Naive thymus-derived CD4-positive, alpha-beta T cell (primary cell): ENCODE measurements at places on chromosomes 11 and 22.

DNA sequence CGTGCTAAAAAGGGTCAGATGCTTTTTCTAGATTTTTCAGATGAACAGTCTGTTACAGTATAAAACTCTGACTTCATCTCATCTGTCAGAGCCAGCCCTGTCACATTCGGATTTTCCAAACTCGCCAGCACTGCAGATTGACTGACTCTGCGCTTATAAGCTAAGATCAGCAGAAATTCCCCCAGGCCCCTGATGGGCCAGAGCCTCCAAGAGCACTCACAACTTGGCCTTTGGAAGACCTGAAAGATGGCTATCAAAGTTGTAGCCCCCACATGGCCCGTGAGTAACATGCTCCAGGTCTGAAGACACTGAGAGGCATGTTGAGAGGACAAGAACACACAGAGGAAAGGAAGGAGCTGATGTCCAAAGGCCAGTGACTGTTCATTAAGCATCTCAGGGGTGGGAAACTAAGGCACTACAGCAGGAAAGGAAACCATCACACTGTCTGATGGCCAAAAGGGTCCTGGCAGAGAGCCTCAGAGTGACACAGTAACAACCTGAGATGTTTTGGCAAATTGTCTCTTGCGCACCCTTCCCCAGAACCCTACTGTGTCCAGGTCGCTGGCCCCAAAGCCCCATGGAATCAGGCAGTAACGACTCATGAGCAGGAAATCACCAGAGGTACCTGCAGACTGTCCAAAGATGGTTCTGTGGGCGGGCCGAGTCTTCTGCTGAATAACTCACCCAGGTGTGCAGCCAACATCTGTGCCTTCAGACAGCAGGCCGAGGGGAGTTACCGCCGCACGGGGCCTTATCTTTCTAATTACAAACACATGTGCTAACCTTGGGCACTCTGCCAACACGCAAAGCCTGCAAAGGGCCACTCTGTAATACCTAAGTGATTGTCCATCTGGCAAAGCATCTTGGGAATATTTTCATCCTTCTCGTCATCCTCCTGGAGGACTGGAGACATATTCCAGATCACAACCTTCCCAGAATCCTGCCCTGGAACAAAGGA is 23.6 kb downstream of the HIRA start:
- no peak for DNase-seq

- DNase-seq, result no peak
These were observed 14.4 kb downstream of the ELMOD1 start for GRCh38 chr11:107605061-107606006.

- DNase-seq, result no peak
These were observed 1747.2 kb upstream of the RAG2 start for GRCh38 chr11:38345286-38345685.

DNA sequence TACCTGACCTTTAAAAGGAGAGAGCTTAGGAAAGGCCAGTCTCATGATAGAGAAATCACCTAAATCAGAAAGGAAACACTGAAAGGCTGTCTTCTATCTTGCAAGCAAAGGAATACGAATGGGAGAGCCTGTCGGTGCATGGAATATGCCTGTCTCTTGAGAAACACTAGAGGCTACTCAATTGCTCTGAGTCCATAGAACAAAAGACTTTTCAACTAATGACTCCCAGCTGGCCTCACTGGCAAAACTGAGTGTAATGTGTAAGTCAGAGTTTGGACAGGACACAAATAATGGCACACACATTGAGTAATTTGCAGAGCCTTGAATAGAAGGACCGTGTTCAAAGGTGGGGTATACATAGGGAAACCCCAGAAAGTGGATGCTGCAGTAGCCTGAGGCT is 171.0 kb upstream of the ARHGAP20 start:
- no peak for DNase-seq

DNA sequence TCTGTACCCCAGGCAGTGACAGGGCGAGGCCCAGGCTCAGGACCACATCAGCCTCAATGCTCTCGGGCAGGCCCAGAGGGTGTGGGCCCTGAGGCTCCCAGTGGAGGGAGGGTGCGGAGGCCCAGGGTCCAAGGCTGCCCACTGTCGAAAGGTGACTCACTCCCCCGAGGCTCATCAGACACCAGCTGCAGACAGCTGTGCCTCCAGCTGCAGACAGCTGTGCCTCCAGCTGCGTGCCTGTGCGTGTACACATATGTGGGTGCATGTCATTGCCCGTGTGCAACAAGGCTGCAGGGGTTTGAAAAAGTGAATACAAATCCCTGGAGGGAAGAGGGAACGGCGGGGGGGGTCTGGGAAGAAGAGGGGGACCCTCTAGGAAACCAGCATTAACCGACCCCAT is 134.3 kb downstream of the BRD1 start:
- no peak for DNase-seq

GRCh38 chr11:79813551-79813950 is 372.7 kb upstream of the TENM4 start:
- DNase-seq, result no peak

- no peak for DNase-seq
These were observed 29.7 kb upstream of the EMSY start for GRCh38 chr11:76415073-76415472.

DNA sequence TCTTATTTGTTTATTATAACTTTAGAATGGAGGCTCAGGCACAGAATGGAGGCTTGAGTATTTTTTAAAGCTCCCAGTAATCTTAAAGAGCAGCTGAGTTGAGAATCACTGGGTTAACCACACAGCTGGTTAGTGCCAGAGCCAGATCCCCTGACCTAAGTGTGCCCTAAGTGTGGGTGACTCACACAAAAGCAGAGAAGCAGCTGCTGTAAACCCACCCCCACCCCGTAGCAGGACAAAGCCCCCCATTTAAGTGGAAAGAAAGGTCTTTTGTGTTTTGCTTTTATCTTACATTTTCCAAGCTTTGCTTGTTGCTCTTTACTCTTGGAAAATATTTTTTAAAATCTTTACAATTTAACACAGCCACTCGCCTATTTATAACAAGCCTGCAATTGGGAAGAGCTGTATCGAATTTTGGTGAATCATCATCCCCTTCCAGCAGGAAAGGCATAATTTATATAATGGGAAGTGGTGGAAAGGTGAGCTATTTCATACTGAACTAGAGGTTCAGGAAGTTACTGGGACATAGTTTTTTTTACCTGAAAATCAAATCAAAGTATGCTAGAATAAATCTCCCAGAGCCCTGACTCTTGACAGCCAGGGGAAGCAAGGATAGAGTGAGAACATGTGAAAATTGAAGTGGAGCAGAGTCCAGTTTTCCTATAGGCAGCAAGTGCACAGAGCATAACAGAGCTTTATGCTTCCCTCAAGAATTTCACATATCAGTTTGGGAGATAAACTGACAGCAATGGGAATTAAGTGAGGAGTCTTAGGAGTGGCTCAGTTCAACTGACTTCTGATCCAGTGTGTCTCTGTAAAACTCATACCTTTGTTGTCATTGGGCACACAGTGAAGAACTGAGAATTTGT is 405.7 kb downstream of the AASDHPPT start:
- DNase-seq, result no peak

DNA sequence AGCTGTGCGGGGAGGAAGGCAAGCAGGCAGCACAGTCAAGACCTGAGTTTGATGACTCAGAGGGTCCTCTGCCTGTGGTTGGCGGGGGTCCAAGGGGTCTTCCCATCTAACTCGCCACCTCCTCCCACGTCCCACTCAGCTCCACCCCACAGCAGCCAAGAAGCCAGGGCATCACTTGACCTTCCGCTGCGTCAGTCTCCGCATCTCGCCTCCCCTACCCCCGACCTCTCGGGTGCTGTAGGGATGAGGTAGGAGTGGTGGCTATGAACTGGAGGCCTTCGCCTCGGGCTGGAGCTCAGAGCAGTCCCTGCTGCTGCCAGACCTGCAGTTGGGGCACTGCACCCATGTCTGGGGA is 90.6 kb downstream of the CDKN1C start:
- DNase-seq, result no peak

GRCh38 chr11:2584812-2585565 is 114.8 kb downstream of the KCNQ1OT1 start:
- DNase-seq, result no peak

GRCh38 chr11:59730896-59731565 is 17.4 kb upstream of the OR10V1 start:
- DNase-seq, result no peak
